Stimulated activated CD8-positive, alpha-beta memory T cell treated with anti-CD3 and anti-CD28 coated beads, Interleukin-7, amount 100 ng/mL, for 1 hour (primary cell): ENCODE measurements at places on chromosomes 7 and 10.

DNA sequence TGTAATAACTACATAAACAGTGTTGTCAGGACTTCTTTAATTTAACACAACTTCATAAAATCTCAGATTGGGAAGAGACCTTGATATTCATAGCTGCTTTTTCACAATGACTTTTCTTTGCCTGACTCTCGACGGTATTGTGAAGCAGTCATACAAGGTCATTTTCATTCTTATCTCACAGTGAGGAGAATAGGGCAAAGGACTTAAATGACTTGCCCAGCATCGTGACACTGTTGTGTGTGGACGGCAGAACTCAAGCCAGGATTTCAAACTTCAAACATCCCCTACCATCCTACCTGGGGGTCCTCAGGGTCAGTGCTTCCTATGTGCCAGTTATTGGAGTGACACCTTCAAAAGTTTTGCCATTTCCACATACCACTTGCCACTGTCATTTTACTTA lies 138.5 kb upstream of the GDF10 start:
- DNase-seq: no peak

GRCh38 chr10:13349463-13350274 lies 1.6 kb upstream of the SEPHS1 start:
- DNase-seq: no peak

DNA sequence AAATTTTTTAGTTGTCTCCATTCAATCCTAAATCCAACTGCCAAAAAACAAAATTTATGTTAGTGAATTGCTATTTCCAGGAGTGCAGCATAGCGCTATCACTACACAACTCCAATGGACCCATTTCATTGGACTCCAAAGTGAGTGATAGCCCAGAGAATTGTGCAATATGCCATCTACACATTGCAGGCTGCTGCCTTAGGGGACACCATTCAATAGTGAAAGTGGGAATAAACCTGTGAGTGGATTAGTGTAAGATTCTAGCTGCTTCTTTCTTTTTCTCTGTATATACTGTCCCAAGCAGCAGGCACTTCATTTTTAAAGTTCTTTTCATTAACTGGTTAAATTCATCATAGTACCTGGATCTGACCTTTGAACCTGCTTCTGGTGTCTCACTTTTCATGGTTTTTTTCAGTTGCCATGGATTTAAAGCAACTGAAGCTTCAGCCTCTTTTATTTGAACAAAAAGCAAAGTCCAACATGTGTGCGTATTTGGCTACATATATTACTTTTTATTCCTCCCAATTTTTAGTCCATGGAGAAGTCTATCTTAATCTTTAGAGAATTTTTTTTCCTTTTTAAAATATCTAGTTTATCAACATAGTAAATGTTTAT lies 97.3 kb downstream of the DGKB start:
- no peak for DNase-seq

DNA sequence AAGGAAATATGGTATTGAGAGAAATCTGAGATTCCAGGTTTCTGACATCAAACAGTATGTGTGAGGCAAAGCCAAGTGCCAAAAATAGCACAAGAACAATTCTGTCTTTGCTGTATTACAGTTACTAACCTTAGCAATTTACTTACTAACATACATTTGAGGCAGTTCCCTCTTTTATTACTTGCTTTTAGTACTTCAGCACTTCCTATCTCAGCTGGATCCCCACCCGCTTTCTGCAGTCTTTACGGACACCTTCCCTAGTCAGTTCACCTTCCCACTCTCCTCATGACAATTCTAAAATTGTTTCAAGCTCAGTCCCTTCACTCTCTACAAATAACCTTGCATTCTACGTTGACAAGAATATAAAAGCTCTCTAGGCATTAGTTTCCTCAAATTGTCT lies 79.2 kb downstream of the ELAPOR2 start:
- DNase-seq: no peak

GRCh38 chr10:79355420-79356017 lies 8.2 kb downstream of the PPIF start:
- no peak for DNase-seq

- DNase-seq: no peak
Measured at GRCh38 chr10:132146271-132146671, 40.5 kb upstream of the DPYSL4 start.

- no peak for DNase-seq
Measured at GRCh38 chr10:69474742-69475432, 23.6 kb downstream of the TSPAN15 start.

GRCh38 chr7:81430761-81431160 lies 339.1 kb downstream of the HGF start:
- DNase-seq: no peak

GRCh38 chr7:90834771-90835170 lies 238.7 kb downstream of the CDK14 start:
- no peak for DNase-seq

GRCh38 chr10:88557256-88557655 lies 25.9 kb downstream of the RNLS start:
- no peak for DNase-seq
